Bone marrow (tissue), 2 donors: ENCODE measurements at places on chromosomes 13 and 19.
A peak's percentile ranks its signal among the peaks of the same experiment; 100 is the strongest.

DNA sequence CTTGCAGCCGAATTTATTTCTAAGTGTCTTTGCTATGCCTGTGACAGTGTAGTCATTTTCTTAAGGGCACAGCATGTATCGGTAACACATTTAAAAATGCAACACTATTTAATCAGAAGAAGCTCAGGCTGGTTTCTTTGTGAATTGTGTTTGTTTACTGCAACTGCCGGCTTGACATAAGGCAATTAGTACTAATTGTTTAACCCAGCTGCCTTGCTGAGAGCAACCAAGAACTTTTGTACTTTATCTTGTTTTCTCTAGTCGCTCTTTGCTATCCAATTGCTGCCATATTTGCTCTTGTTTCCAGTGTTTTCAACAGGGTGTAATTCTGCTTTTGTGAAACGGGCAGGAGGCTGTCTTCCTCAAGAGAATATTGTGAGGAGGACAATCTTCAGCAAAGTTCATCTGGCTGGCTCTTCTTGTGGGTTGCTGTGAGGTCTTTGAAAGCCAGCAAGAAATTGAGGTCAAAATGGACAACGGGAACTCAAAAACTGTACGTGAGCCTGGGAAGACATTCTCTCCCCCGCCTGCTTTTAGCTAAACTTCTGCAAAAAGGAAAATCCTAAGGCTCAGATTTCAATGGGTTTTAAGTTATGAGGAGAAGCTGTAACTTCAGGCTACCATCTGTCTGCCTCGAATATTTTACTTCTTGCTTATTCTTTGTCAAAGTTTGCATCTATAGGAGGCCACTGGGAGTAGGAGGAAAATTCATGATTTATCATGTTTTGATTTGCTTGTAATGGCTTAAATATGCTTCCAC, 75.8 kb upstream of the TSHZ3 start:
- no peak for DNase-seq

GRCh38 chr13:66537417-66537816, 692.7 kb downstream of the PCDH9 start:
- no peak for DNase-seq

GRCh38 chr13:75774176-75774575, 138.0 kb downstream of the LMO7 start:
- no peak for DNase-seq

GRCh38 chr13:113953561-113953960, 20.3 kb downstream of the C13orf46 start:
- DNase-seq, result no peak

- DNase-seq, result no peak
Observed at GRCh38 chr13:29918845-29919244, 68.4 kb upstream of the UBL3 start.

DNA sequence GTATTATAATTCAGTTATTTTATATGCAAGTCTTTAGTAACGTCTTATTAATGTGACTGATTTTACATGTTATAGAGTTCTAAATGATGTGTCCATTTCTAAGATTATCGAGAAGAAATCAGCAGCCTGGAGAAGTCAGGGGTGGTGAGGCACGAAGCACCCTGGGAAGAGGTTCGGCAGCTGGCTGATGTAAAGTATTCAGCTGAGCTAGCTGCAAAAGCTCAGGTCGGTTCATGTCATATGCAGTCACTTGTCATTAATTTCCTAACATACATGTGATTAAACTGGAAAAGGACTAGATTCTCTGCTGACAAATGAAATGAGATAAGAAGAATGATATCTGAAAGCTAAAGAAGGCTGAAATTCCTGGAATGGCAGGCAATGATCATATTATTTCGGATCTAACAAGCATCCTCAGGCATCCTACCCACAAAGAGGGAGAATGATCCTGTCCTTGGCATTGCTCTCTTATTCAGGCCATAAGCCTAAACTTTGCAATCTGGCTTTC, 383.0 kb upstream of the SLITRK1 start:
- DNase-seq, result no peak

- peak; percentile 34 for DNase-seq
Observed at GRCh38 chr19:46728693-46729339, 11.9 kb upstream of the PRKD2 start.

DNA sequence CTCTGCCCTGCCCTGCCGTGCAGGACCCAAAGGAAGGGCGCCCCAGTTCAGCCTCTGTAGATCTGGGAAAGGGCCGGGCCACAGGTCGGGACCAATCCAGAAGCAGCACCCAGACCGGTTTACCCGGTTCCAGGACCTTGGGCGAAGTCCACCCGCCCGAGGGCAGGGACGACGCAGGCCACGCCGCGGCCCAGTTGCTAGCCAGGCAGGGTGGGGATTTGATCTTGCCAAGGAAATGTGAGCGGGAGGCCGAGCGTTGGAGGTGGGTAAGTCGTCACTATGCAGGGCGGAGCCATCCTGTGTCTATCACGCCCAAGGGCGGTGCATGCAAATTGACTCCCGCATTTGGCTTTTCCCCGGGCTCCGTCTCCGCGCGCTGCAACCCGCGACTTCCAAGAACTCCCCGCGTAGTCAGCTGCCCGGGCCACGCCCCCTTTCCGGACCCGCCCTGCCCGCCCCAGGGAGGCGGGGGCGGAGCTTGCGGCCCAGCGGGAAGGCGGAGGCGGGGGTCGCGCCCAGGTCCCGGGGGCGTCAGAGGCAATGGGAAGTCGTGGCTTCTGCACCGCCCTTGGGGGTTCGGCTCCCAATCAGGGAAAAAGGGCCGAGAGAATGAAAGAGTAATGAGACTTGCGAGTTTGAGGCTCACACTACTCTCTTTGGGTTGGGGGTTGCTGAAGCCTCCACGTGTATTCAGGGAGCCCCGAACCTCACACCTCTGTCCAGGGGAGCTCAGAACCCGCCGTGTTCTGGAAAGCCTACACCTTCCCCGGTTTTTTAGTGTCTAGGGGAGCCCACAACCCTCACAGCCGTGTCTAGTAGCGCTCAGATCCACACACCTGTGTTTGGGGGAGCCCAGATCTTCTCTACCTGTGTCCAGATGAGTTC, 12.8 kb downstream of the IER2 start:
- DNase-seq, result peak; percentile 81

- no peak for DNase-seq
Observed at GRCh38 chr13:70108356-70109105, at the start of gene KLHL1. Gene KLHL1, minus strand, starts transcription at chr13:70108452. Its CDS starts 753 bp downstream, at chr13:70107699.

DNA sequence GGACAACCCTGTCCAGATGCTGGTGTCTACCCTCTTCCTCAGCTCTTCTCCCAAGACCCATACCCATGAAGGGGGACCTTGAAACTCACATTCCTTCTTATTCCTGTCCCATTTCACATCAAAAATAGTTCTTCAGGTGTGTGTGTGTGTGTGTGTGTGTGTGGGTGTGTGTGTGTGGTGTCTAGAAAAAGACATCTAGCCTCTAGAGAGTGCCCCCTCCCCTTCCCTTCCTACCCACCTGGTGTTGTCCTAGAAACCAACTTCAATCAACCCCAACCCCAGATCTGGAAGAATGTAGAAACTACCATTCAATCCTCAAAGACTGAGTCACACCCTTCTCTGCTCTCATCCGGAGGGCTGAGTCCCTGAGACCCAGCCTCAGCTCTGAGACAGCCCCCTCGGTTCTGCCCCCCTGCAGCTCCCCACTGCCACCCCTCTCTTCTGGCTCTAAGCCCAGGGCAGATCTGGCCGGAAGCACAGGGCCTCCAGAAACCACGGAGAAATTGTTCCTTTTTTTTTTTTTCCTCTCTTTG, 3.5 kb downstream of the KCNN4 start:
- peak; percentile 91 for DNase-seq

- no peak for DNase-seq
Observed at GRCh38 chr19:2624537-2625091, 77.9 kb downstream of the GNG7 start.

- no peak for DNase-seq
Observed at GRCh38 chr13:21759463-21759862, 88.6 kb downstream of the FGF9 start.

GRCh38 chr13:113422807-113423519, 30.3 kb downstream of the ADPRHL1 start:
- no peak for DNase-seq

- no peak for DNase-seq
Observed at GRCh38 chr19:28943651-28944050, 269.3 kb downstream of the UQCRFS1 start.
